ENCODE measurements at places on chromosomes 1 and 21.

- DNase-seq: no peak
These were observed 6.3 kb downstream of the SLC9A1 start for GRCh38 chr1:27148591-27148990.

DNA sequence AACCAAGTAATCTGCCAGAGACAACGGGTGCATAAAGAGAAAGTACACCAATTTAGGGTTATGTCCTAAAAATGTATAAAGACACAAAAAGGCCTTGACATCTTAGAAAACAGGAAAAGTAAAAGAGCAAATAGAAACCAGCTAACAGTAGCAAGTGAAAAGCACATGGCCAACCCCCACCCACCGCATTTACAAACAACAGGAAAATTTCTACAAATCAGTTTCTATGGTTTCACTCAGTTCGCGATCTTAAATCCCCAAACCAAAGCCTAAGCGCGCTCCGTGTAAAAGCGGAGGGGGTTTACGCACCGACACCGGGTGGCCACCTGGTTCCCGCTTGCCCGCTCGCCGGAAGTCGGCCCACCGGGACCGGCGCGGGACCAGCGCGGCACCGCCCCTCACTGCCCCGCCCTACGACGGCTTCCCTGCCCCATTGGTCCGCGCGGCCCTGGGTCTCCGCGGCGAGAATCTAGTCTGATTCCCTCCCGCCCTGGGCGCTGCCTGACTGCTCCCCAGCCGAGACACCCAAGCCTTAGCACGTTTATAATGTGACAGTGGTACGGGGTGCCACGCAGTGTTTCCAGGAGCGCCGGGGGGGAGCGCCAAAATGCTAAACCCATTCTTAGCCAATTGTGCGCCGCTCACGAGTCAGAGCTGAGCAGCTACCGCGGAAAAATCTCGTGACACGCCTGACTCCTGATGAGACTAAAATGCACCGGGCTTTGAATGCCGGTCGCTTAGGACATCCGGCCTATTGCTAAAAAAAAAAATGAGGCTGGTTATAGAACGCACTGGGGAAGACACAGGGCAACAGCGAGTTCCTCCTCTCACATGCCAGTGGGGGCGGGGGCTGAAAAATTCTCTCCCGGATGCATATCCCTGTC is at the start of gene GART:
TSS of gene GART (minus strand) at position 362 of the 884 bp plus-strand sequence. CDS start 2,802 bp downstream, outside the sequence.
- peak; percentile 77 for DNase-seq

GRCh38 chr21:24290151-24290833 is 1317.0 kb downstream of the MRPL39 start:
- no peak for DNase-seq

- DNase-seq: no peak
These were observed 24.4 kb upstream of the DOCK7 start for GRCh38 chr1:62712336-62713243.

- DNase-seq: no peak
These were observed 120.5 kb downstream of the LTN1 start for GRCh38 chr21:28872218-28872617.

Measured in astrocyte of the spinal cord (primary cell).